ENCODE measurements at places on chromosomes 13 and 19.
A peak's percentile ranks its signal among the peaks of the same experiment; 100 is the strongest.

DNA sequence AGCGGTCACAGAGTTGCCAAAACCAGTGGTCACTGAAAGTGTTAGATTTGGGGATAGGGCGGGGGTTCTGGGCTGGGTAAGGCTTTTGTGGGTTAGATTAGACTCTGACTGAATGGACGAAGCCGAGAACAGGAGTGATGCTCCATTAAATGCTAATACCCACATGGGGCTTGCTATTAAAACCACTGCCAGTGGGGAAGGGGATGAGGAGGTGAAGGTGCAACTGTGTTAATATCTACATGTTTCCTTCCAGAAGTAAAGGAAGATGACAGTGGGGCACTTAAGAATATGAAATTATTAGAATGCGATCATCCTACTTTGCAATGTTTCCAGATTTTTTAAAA is 573 bp upstream of the ZNF614 start:
- DNase-seq = no peak

DNA sequence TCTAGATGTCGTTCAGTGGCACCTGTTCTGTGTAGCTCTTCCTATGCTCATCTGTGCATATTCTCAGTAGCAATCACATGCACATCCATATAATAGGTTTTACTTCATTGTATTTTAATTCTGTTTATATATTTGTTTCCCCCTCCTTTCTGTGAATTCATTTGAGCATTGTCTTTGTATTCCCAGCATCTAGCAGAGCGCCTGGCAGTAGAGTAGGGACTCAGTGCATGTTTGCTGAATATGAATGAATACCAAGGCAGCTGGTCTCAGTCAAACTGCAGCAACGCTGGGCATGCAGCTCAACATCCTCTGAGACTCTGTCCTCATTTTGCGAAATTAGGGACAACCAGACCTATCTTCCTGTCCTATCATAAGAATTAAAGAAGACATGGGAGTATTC is 330.1 kb downstream of the SPRY2 start:
- no peak for DNase-seq

- DNase-seq = no peak
Observed at GRCh38 chr19:16942583-16942982, 53.8 kb downstream of the F2RL3 start.

- DNase-seq = no peak
Observed at GRCh38 chr13:96072392-96072791, 17.5 kb upstream of the HS6ST3 start.

DNA sequence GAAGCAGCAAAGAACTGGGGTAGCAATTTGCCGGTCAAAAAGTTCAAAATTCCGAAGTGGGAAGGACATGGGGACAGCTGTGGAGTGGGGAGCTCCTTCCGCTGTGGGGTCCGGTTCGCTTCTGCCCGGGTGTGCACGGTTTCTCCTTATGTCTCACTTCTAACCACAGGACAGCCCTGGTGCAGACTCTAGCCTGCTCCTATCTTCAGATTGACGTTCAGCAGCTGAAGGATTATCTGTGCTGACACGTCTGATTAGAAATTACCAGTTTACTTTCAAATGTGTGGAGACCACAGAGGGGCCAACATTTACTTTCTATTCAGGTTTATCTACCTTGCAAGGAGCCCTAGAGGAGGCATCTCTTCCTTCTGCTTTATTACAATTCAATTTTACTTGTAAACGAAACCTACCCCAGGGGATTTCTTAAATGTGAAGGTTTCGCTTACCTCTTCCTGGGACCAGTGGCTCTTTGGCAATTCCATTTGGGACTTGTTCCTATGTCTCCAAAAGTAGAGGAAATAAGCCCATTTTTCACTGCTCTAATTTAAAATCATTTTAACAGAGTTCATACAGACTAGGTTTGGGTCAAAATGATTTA is 27.3 kb downstream of the LHFPL6 start:
- no peak for DNase-seq

DNA sequence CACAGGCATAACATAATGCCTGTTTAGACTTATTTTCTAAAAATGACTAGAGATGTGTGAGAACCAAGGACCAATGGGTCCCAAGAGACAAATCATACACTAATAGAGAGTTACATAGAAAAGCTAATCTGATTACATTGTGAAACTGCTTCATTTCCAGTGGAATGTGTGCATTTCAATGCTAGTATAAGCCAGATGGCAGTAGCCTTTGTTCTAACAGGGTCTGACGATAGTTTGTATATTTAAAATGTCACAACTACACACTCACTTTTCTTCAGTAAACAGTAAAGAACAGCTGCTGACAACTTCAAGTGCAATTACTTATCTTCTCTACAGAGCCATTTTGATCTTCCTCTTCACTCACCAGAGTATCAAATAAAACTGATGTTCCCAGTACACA is 4.3 kb upstream of the SLITRK5 start:
- DNase-seq = no peak

- no peak for DNase-seq
Observed at GRCh38 chr13:97743938-97744337, 209.5 kb upstream of the IPO5 start.

DNA sequence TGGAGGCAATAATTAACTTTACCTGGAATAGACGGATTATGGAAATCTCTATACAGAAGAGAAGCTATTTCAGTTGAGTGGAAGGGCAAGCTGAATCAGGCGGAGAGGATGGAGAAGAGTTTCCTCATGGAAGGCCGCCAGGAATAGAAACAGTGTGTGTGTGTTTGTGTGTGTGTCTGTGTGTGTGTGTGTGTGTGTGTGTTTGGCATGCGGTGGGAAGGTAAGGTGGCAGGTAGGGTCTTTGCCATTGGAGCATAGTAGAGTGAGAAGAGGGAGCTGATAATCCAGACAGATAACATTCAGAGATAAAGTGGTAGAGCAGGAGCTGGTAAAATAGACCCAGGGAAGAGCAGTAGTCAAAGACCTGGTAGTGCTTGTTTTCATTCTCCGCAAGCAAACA is 9.2 kb upstream of the HS6ST3 start:
- DNase-seq = no peak

DNA sequence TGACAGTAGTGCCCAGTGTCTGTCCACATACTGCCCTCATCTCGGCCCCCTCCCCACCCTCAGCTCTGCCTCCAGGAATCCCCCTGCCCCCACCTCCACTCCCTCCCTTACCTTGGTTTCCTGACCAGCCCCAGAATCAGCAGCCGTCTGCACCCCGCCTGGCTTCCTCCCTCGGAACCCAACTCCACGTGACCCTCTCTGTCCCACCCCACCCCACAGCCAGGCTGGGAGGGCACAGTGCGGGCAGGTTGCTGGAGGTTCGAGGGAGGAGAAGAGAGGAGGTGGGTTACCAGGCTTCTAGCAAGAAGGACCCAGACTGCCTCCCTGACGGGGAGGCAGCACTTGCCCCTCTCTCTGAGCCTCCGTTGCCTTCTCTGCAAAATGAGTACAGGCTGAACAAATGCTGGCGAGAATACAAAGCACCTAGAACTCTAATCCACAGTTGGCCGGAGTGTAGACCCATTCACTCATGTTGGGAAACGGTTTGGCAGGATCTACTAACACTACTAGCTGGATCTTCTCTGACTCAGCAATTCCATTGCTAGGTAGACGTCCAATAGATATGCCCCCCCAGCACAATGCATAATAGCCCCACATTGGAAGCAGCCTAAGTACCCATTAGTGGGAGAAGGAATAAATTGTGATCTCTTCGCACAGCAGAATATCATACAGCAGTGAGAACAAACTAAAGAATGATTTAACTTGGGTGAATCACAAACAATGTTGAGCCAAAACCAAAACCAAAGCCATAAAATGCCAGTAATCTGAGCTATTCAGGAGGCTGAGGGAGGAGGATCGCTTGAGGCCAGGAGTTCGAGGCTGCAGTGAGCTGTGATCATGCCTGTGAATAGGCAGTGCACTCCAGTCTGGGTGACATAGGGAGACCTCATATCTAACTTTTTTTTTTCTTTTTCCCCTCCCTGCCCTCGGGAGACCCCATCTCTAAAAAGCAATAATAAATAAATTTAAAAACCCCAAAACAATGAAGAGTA is at the start of gene RASAL3:
TSS of gene RASAL3 (minus strand) at position 151 of the 992 bp plus-strand sequence. CDS start 186 bp downstream, outside the sequence.
- DNase-seq = no peak

DNA sequence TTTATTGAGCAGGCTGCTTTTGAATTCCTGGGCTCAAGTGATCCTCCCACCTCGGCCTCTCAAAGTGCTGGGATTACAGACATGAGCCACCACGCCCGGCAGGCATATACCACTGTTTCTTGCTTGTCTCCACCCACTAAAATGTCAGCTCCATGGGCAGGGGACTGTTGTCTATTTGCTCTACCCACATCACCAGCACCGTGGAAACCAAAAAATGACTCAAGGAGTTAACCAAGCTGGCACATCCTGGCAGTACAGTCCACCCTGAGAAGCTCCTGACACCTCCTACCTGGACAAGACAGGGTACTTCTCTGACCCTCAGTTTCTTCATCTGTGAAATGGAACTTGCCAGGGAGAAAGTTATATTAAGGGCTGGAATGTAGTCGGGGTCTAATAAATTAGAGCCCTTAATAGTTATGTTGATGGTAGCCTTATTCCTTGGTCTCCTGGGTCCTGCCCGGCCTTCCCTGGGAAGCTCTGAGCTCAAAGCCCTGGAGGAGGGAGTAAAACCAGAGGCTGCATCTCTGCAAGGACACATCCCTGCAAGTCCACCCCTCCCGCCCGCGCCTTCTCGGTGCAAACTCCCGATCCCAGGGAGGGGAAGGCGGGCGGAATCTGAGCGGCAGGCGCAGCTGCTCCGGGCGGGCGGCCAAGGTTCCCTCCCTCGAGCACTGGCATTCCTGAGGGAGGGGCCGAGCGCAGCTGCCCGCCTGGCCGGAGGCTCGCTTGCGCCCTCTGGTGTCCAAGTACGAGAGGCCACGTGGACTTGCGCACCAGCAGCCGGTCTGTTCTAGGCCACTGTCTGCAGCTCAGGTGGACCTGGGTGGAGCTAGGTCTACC is 14.1 kb downstream of the RDH8 start:
- peak; percentile 70 for DNase-seq

- DNase-seq = peak; percentile 85
Observed at GRCh38 chr13:40589285-40590109, 76.9 kb downstream of the FOXO1 start.

- DNase-seq = no peak
Observed at GRCh38 chr13:64007339-64007738, 2591.7 kb upstream of the PCDH20 start.

GRCh38 chr13:22276616-22277015 is 605.7 kb downstream of the FGF9 start:
- no peak for DNase-seq

DNA sequence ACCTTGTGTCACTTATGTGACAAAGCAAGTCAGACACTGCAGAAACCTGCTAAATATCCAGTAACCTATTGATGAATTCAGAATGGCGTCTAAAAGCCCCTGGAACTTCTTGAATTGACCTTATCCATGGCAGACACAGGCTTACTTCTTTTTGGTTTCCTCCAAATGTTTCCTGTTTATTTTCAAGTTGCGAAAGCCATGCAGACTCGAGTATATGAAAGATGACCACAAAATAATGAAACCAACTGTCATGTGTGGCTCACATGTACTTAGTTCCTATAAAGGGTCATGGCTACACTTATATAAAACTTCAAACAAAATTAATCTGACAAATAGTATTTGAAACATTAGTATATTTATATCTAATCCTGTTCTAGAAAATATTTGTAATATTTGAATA is 113.1 kb upstream of the FNDC3A start:
- DNase-seq = peak; percentile 83

DNA sequence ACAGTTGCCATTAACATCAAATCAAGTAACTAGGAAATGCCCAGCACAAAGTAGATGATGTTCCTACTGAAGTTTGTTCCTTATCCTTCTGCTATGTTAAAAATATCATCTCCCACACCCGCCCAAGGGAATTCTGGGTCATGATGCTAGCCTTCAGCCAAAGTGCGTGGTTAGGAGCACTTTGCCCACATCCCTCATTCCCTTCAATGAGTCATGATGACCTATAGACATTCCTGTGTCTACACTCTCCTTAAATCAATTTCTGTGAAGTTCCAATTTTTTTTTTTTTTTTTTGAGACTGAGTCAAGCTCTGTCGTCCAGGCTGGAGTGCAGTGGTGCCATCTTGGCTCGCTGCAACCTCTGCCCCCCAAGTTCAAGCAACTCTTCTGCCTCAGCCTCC is 17.0 kb downstream of the RXFP2 start:
- no peak for DNase-seq

GRCh38 chr13:113353254-113353653 is 10.7 kb downstream of the GRTP1 start:
- DNase-seq = no peak

GRCh38 chr19:21910318-21910717 is 74.3 kb upstream of the ZNF43 start:
- DNase-seq = no peak

DNA sequence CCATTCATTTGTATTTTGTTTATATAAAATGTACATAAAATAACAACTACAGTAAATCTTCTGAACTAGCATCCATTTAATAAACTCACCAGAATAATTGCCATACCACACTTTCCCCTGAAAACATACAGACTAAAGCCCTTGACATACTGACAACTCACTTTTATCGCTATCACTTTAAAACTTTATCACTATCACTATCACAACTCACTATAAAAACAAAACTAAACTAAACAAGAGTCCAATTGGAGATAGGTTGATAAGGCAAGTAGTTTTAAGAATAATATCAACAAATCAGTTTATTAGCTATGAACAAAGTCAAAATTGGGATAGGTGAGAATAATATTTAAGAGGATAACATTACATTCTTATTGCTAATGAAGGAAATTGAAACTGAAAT is 108.9 kb downstream of the SLITRK6 start:
- DNase-seq = no peak

GRCh38 chr19:2574971-2575630 is 99.2 kb downstream of the GADD45B start:
- DNase-seq = no peak

DNA sequence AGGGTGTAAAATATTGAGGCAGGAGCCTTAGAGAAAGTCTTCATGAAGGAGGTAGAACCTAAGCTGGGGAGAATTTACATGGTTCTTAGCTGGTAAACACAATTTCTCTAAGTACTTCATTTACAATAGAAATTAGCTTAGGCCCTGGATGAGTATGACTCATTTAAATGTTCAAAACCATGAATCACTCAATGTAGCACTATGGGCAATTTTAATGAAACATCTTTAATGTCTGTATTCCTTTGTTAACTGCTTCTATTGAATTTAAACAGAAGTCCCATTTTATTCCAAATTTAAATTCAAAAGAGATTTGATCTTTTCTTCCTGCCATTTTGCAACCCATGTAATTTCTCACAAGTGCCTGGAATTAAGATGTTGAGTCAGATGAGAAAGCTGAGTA is 252.1 kb downstream of the RFC3 start:
- no peak for DNase-seq

DNA sequence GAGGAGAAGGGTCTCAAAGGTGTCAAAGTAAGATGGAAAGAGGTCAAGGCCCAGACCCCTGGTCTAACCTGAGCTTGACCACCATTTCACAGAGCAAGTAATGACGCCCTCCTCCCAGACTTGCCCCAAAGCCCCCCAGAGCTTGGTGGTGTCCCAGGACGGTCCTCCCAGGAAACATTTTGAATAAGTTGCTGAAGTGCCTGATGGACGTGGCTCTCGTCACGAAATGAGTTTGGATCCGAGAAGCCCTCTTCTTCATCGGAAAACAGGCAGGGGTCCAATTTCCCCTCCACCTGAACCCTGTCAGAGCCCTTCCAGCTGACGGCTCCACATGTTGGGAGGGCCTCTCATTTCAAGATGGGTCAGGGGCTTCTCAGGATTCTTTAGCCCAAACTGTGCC is 54.5 kb upstream of the TPM4 start:
- no peak for DNase-seq

- DNase-seq = no peak
Observed at GRCh38 chr19:20103091-20103740, 25.4 kb downstream of the ZNF90 start.

Data from CD14-positive monocyte (primary cell).